ENCODE measurements at places on chromosomes 11 and 22.
A peak's percentile ranks its signal among the peaks of the same experiment; 100 is the strongest.

- no peak overlapping the region for H3K4me3 ChIP-seq
- no peaks in the 10 kb centered on the region for H3K27me3 ChIP-seq
- DNase-seq: no peak
- H3K27ac ChIP-seq: no peak overlapping the region
- H3K4me1 ChIP-seq: no peaks in the 10 kb centered on the region
- H3K36me3 ChIP-seq: no peaks in the 10 kb centered on the region
These were observed 404.6 kb upstream of the CNTN5 start for GRCh38 chr11:98616098-98616655.

DNA sequence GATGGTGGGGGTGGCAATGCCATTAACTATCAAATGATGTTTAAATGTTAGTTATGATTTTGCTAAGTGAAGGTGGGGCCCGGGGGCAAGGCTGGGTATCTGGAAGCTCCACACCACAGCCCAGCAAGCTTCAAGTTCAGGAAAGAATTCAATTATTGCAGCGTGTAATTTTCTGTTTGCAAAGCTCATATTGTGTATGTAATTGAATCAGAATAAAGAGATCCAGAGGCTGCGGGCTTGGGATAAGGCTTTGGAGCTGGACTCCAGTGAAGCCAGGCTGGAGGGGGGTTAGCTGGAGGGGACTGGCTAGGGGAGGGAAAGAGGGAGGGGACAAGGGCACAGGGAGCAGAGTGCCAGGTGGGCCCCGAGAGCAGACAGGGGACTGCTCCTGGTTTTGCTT is 557.1 kb upstream of the CADM1 start:
- peaks cover 9% of the 10 kb centered on the region for H3K4me1 ChIP-seq
- H3K36me3 ChIP-seq: no peaks in the 10 kb centered on the region

DNA sequence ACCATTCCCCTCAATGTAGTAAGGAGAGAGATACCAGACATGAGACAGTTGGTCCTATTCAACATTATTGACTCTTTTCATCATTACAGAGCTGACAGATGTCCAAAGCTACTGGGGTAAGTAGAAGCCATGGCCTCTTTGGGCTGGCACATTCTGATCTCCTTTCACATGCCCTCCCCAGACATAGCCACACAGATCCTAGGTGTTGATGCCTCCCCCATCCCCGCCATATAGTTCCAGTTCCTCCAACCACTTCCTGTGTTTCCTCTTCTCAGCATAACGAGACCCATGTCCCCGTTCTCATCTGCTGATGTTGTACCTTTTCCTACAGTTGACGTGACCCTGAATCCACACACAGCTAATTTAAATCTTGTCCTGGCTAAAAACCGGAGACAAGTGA is 14.0 kb downstream of the TRIM6 start:
- peaks cover 5% of the 10 kb centered on the region for H3K4me1 ChIP-seq
- H3K27me3 ChIP-seq: peaks cover 2% of the 10 kb centered on the region
- H3K27ac ChIP-seq: no peak overlapping the region
- H3K36me3 ChIP-seq: no peaks in the 10 kb centered on the region
- no peak overlapping the region for H3K4me3 ChIP-seq

GRCh38 chr11:59053387-59053786 is 32.7 kb upstream of the GLYATL1B start:
- peak; percentile 52 for DNase-seq
- H3K4me3 ChIP-seq: peak overlapping the region; percentile 22
- H3K27me3 ChIP-seq: no peaks in the 10 kb centered on the region
- H3K36me3 ChIP-seq: peaks cover 27% of the 10 kb centered on the region
- H3K4me1 ChIP-seq: peaks cover 39% of the 10 kb centered on the region

DNA sequence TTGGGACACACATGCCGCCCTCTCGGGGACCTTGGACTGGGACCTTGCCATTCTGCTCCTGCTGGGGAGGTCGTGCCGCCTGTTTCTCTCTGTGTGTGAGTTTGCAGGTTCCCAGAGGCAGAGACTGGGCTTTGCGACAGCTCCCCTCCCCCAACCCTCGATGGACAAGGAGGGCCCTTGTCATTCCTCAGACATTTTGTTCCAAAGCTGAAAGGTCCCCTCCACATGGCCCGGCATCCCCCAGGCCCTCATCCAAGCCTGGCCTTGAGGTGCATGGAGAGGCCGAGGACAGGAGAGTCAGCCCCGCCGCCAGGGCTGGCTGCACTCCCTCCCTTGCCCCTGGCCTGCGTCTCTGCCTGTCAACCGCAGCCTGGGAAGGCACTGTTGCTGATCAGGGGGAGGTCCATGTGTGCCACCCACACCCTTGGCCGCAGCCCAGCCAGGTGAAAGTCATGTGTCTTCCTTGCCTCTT is 25.6 kb downstream of the FADS2 start:
- peaks cover 1% of the 10 kb centered on the region for H3K27me3 ChIP-seq
- no peak overlapping the region for H3K27ac ChIP-seq
- H3K4me1 ChIP-seq: no peaks in the 10 kb centered on the region
- no peak for DNase-seq
- no peak overlapping the region for H3K4me3 ChIP-seq

- no peaks in the 10 kb centered on the region for H3K27me3 ChIP-seq
- H3K4me3 ChIP-seq: no peak overlapping the region
- H3K27ac ChIP-seq: no peak overlapping the region
- no peak for DNase-seq
- H3K4me1 ChIP-seq: peaks cover 44% of the 10 kb centered on the region
These were observed 5.5 kb upstream of the CYTH4 start for GRCh38 chr22:37276776-37277175.

GRCh38 chr11:123588117-123588863 is 66.1 kb downstream of the SCN3B start:
- no peaks in the 10 kb centered on the region for H3K4me1 ChIP-seq
- no peak overlapping the region for H3K4me3 ChIP-seq
- no peak overlapping the region for H3K27ac ChIP-seq
- no peak for DNase-seq

- H3K27ac ChIP-seq: no peak overlapping the region
- no peaks in the 10 kb centered on the region for H3K27me3 ChIP-seq
- peaks cover 18% of the 10 kb centered on the region for H3K36me3 ChIP-seq
- peaks cover 7% of the 10 kb centered on the region for H3K4me1 ChIP-seq
- no peak overlapping the region for H3K4me3 ChIP-seq
These were observed 32.8 kb downstream of the KCNQ1OT1 start for GRCh38 chr11:2666828-2667570.

- peaks cover 40% of the 10 kb centered on the region for H3K36me3 ChIP-seq
- no peak for DNase-seq
- H3K4me1 ChIP-seq: no peaks in the 10 kb centered on the region
- H3K27ac ChIP-seq: peak overlapping the region; percentile 73
These were observed 45.3 kb downstream of the HIRA start for GRCh38 chr22:19386248-19386647.

- peaks cover 15% of the 10 kb centered on the region for H3K36me3 ChIP-seq
- DNase-seq: no peak
- H3K27ac ChIP-seq: no peak overlapping the region
- no peak overlapping the region for H3K4me3 ChIP-seq
These were observed 29.1 kb upstream of the ELFN2 start for GRCh38 chr22:37456346-37456745.

DNA sequence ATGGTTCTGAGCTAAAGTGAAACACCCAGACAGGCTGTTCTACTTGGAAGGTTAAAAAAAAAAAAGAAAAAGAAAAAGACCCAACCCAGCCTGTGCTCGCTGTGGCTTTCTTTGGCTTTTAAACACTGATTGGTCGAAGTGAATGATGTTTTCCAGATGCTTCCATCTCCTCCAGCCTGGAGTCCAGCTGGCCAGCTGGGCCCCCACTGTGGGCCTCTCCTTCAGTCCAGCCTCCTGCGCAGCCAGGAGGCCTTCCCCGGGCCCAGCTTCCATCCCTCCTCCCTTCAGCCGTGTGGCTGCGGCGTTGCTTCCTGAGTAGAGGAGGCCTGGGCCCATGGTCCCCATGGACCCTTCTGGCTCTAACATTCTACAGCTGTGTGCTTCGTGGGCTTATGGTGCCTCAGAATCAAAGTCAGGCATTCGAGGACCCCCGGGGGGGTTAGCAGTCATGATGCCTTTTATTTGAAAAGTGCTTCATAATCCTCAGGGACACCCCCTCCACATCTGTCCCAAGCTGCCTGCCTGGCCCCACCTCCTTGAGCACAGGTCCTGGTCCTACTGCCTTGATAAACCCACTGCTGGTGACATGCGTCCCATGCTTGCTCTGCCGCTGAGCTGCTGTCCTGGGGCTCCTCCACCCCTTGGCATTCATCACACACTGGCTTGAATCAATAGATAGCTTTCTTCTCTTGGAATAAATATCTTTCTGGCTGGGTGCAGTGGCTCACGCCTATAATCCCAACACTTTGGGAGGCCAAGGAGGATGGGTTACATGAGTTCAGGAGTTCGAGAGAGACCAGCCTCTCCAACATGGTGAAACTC is 42.2 kb upstream of the FBLN1 start:
- peaks cover 15% of the 10 kb centered on the region for H3K27me3 ChIP-seq
- H3K4me3 ChIP-seq: no peak overlapping the region
- no peaks in the 10 kb centered on the region for H3K36me3 ChIP-seq
- H3K27ac ChIP-seq: no peak overlapping the region
- no peak for DNase-seq
- no peaks in the 10 kb centered on the region for H3K4me1 ChIP-seq

DNA sequence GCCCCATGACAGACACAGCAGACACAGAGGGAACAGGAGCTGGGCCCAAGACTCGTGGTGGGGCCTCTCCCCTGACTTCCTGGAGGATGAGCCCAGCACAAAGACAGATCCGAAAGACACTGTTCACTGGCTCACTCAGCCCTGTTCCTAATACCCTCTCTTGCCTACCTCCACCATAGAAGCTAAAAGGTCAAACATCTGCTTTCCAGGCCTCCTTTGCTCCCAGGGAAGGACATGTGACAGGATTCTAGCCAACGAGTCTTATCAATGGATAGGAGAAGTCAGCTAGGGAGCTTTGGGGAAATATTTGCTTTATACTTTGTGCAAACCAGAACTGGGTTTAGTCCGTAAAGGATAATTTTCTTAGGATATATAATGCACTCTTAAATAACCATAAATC is 8.4 kb upstream of the CLMP start:
- DNase-seq: no peak
- no peaks in the 10 kb centered on the region for H3K4me1 ChIP-seq
- no peaks in the 10 kb centered on the region for H3K36me3 ChIP-seq
- peaks cover 9% of the 10 kb centered on the region for H3K27me3 ChIP-seq
- no peak overlapping the region for H3K4me3 ChIP-seq
- no peak overlapping the region for H3K27ac ChIP-seq

DNA sequence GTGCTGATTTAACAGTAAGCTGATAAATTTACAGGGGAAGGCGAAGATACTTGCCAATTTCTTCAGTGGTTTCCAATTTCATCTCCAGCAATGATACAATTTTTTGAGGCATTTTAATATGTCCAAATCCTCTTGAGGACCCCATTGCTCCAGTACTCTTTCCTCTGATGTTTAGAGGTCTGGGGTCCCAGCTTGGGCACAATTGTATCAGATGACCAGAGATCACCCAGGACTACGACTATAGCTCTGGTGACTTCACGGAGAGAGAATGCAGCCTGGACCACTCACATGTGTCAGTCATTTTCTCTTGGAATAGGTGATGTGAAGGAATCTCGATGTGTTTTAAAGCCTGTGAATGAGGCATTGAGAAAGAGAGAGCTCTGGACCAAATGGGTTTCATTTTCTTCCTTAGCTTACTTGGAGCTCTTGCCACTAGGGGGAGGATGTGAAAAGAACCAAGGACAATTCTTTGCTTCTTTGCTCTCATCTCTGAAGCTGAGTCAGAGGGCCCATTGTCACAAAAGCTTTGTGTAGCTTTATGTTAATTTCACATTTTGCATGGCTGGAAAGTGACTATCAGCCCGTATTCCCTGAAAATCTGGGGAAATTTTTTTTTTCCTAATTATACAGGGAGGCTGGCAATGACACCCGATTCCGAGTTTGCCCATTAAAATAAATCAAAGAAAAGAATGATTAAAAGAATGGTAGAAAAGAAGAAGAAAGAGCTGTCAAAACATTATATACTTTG is 6.7 kb upstream of the CCDC90B start:
- peak overlapping the region; percentile 61 for H3K4me3 ChIP-seq
- H3K36me3 ChIP-seq: no peaks in the 10 kb centered on the region
- peaks cover 12% of the 10 kb centered on the region for H3K4me1 ChIP-seq

GRCh38 chr11:65931773-65932557 is 12.7 kb downstream of the DRAP1 start:
- peaks cover 17% of the 10 kb centered on the region for H3K4me1 ChIP-seq
- no peaks in the 10 kb centered on the region for H3K27me3 ChIP-seq
- DNase-seq: no peak
- no peak overlapping the region for H3K4me3 ChIP-seq

DNA sequence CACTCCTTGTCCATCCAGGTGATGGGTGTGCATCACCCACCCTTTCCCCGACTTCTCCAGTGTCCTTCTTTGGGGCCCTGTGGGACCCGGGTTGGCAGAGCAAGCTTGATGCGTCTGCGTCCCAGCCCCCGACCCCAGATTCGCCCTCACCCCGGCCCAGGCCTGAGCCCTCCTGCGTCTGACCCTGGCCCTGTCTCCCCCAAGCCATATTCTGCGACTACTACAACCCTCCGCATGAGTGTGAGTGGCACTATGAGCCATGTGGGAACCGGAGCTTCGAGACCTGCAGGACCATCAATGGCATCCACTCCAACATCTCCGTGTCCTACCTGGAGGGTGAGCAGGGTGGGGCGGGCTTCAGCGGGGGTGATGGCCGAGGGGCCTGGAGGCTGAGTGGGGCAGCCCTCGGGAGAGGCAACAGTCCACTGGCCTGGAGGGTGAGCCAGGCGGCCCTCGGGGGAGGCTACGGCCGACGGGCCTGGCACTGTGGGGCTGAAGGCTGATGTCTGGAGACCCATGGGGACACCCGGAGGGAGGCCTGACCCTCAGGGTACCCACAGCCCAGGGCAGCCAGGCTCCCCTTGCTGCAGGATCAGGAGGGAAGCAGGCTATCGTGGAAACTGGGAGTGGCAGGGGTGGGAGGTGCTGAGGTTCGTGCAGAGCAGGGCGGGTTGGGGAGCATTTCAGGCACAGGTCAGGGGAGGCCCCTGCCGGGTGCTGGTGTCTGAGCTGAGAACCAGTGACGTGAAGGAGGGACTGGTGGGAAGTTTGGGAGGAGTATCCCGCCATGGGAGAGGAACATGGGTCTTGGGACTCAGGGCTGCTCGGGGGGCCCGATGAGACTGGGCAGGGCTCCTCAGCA is 15.3 kb downstream of the MUC2 start:
- no peaks in the 10 kb centered on the region for H3K36me3 ChIP-seq
- no peak overlapping the region for H3K27ac ChIP-seq
- H3K4me3 ChIP-seq: no peak overlapping the region
- H3K4me1 ChIP-seq: peaks cover 3% of the 10 kb centered on the region
- H3K27me3 ChIP-seq: no peaks in the 10 kb centered on the region
- DNase-seq: no peak

DNA sequence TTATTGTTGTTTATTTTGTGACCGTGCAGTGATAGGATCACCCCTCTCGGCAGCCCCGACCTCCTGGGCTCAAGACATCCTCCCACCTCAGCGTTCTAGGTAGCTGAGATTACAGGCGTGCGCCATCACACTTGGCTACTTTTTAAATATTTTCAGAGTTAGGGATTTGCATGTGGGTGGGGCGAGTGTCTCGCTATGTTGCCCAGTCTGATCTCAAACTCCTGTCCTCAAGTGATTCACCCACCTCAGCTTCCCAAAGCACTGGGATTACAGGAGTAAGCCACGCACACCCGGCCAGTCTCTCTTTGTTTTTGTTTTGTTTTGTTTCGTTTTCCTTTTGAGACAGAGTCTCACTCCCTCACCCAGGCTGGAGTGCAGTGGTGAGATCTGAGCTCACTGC is 1.2 kb upstream of the INTS5 start:
- peak overlapping the region; percentile 66 for H3K4me3 ChIP-seq
- peaks cover 16% of the 10 kb centered on the region for H3K4me1 ChIP-seq
- H3K27ac ChIP-seq: peak overlapping the region; percentile 28
- no peaks in the 10 kb centered on the region for H3K27me3 ChIP-seq

All from memory B cell (primary cell).